ENCODE measurements at places on chromosomes 1 and 21.

DNA sequence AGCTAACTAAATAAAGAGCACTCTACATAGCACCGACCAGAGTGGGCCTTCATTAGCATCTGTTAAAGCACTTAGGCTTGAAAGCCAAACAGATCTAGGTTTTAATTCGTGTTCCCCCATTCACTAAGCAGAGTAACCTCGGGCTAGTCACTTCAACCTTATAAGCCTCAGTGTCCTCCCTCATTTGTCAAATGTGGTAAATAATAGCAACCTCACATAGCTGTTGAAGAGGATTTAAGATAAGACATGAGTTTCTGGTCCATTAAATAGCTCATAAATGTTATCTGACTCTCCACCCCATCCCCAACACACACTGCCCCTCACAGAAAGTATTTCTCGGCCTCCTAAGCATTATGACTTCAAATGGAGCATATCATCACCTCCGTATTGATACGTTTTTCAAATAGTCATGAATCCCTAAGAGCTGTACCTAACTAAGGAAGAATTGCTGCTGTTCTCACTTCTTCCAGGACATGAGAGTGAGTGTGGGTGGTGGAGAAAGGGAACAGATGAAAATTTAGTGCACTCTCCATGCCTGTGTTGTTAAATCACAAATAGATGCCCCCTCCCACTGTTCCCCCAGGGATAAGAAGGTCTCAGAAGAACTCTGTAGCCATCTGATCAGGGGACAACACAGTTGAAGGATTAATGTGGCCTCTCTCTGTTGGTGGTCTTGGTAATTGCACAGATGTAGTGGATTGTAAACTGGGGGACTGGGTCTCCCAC lies 47.6 kb downstream of the PLPP3 start:
- DNase-seq, result no peak

- no peak for DNase-seq
Measured at GRCh38 chr1:230824919-230825721, 43.2 kb downstream of the C1orf198 start.

GRCh38 chr21:35994613-35995012 lies 65.7 kb downstream of the SETD4 start:
- no peak for DNase-seq

- DNase-seq, result no peak
Measured at GRCh38 chr1:215543191-215543606, 23.9 kb upstream of the KCTD3 start.

All from activated CD8-positive, alpha-beta memory T cell treated with anti-CD3 and anti-CD28 coated beads for 48 hours (primary cell).